ENCODE measurements at places on chromosomes 7 and 10.

- no peak for DNase-seq
Measured at GRCh38 chr7:128908750-128909624, 1.5 kb downstream of the KCP start.

GRCh38 chr7:38066391-38066790 is 111.7 kb upstream of the STARD3NL start:
- no peak for DNase-seq

DNA sequence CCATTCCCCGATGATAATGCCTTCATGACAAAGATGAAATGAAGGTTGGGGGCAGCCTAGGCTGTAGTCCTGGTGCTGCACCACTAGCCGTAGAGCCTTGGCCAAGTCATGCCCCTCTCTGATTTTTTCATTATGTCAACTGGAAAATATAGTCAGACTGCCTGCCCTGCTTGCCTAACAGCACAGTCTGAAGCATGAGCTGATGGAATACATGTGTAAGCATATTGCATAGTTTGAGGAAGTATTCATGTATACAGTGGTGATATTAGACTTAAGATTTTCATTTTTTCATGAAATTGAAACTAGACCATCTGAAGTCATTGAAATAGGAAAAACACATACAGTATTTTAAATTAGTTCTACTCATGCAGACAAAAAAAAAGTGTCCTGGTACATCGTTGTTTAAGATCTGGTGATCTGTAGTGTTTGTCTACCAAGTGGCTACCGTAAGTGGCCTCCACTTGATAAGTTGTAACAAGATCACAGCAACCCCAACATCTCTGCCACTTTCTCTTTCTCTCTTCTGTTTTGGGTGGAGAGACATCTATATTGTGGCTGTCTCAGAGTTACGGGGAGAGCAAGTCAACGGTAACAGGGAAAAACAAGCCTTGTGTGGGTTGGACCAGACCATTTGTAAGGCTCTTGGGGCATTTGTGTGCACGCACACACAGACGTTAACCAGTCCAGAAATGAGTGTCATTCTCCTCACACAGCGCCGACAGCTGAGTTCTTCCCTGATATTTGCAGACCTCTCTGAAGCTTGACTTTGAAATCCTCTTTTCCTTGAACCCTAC is 716.6 kb upstream of the GALNT17 start:
- DNase-seq = peak; percentile 40

- DNase-seq = no peak
Measured at GRCh38 chr10:43372765-43373361, 1.4 kb downstream of the FXYD4 start.

- DNase-seq = no peak
Measured at GRCh38 chr10:20302033-20302432, 485.8 kb downstream of the PLXDC2 start.

DNA sequence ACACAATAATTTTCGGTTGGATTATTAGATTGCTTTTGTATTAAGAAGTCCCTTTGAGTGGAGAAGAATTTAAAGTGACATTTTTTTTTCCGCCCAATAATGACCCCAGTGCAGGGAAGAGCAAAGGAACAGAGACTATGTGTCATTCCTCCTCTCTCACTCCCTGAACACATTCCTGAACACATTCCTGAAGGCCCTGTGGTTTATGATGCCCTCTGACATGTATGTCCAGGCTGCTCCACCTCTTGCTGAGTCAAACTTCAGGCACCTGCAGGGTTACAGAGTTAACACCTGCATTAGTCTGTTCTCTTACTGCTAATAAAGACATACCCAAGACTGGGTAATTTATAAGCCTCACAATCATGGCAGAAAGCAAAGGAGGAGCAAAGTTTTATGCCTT is 704.0 kb upstream of the LRRN3 start:
- no peak for DNase-seq

DNA sequence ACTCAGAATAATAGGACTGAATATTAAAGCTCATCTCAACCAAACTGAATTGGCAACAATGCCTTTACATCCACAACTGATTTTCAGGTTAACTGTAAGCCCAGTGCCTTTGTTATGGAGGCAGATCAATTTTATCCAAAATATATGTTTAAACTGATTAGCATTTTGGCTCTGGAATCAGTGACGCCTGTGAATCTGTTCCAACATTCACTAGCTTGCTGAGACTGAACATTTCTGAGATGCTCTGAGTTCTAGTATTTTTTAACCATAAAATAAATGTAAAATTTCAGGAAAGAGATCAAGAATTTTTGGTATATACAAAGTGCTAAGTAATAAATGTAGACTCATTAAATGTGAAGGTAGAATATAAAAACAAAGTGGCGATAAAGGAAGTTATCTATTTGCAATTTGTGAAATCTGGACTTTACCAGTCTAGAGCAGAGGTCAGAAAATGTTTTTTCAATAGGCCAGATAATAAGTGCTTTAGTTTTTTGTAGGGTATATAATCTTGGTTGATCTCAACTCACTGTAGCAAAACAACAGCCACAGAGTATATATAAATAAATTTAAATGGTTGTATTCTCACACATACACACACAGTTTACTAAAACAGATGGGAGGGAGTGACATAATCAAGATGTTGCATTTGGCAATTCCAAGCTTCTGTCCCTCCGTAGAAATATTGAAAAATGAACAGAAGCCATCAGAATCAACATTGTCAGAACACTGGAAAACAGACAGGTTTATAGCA is 560.3 kb downstream of the ZWINT start:
- DNase-seq = no peak

DNA sequence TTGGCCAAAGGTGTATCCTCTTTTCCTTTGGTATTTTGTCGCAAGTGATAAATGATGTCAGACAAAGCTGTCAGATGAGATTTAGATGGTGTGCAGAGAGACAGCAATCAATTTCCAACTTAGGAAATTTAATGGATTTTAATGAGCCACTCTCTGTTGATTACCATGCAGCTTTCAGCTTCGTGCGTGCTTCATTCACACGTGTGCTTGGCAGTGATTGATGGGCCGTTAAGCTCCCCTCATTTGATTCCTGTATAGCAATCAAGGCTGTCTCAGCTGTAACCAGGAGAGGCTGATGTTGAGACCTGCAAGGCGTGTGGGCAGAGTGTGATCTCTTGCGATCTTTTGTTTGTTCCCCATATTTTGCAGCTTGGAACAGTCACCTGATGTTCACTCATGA is 439.6 kb downstream of the CALN1 start:
- no peak for DNase-seq

DNA sequence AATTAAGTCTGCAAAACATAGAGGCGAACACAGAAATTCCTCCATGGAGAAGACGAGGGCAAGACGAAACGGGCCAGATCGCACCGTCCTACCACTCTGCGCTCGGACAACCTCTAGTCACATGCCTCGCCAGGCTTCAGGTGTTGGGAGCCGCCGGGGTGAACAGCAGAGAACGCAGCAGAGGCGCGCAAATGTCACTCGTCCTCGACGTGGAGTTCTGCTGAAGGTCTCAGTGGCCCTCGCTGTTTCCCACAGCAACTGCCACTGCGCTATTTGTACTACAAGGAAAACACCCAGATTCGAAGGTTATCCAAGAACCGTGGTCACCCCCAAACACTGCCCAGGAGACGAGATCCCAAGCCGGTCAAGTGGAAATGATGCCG is 9.2 kb downstream of the CTBP2 start:
- no peak for DNase-seq

DNA sequence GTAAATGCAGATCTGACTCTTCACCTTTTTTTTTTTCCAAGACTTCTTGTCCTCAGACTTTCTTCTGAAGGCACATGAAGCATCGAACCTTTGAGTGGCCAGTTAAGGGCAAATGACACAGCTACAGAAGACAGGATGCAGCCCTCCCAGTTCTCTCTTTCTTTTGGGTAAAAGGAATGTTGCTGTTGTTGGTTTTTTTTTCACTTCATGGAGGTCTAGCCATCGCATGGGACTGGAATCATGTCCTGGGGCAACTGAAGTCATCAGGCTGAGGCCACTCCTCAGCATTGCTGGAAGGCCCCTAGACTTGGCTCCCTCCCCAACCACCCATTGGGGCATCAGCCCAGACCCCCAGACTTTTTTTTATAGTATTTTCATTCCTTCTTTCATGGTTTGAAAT is 896.5 kb downstream of the SORCS1 start:
- no peak for DNase-seq

DNA sequence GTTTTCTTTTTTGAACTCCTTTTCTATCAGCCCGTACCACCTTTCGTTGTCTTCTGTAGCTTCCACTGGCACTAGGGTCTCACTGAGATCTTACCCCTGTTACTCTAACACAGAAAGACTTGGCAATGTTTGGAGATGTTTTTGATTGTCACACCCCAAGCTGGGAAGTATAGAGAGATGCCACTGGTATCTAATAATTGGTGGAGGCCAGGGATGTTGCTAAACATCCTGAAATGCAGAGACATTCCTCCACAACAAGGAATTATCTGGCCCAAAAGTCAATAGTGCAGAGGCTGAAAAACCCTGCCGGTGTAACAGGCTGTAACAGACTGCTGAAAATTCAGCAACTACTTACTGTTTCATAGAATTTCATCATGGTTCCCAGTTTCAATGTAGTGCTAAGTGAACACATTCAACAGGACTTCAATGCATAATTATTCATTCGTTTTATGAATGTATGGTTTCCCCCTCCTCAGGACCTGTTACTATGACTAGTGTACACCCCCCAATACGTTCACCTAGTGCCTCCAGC is 115.9 kb downstream of the TRIM24 start:
- no peak for DNase-seq

DNA sequence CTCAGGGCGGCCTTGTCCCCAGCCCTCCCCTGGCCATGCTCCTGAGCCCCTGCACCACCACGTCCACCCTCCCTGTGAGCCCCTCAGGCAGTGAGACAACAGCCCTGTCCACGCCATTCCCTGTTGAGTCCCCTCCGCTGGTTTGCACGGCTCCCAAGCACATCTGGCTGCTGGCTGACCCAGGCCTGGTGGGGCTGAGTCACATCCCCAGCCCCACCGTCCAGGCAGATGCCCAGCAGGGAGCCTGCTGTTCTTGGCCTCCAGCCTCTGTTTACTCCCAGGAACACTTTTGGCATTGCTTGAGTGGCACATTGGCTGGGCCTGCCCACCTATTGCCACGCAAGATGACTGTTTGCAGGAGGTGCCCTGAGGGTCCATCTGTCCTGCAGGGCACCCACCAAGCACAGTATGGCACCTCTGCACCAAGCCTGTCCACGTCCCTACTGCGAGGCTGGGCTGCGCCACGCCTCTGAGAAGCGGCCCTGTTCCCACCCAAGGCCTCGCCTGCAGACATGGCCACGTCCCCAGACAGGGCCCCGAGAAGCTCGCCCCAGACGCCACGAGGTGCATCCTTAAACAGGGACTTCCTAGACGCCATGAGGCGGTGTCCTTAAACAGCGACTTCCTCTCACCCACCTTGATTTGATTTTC is 48.4 kb upstream of the INPP5A start:
- no peak for DNase-seq

- no peak for DNase-seq
Measured at GRCh38 chr7:158907390-158907789, 51.0 kb downstream of the DYNC2I1 start.

DNA sequence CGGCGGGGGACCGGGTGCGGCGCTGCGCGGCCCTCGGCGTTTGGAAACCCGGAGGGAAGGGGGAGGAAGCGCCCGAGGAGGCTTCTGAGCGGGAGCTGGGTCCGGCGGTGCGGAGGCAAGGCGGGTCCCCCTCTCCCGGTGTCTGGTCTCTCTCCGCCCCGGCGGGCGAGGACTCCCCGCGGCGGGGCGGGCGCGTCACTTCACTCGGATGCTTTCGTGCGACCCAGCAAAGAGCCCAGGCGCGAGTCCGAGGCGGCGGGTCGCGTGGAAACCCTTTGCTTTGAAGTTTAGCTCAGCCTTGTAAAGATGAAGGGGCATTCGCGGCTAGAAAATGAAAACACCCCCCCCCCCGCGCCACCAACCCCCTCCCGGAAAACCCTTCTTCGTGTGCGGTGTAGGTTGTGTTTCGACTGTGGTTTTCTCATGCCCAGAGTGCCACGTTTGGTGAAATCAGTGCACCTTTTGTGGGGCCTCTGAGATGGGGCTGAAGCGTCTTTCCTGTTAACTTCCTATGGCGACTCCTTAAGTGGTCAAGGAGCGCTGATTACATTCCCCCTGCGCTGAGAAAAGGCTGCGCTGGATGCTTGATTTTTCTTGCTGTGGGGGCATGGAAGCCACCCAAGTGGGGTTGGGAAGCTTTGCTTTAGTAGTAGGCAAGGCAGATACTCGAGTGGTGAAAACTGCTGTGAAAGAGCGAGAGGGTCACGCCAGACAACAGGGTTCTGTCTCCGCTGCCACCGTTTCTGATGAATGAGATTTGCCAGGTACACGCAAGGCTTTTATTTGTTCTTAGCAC is 876 bp downstream of the GNAI1 start:
- DNase-seq = peak; percentile 34

DNA sequence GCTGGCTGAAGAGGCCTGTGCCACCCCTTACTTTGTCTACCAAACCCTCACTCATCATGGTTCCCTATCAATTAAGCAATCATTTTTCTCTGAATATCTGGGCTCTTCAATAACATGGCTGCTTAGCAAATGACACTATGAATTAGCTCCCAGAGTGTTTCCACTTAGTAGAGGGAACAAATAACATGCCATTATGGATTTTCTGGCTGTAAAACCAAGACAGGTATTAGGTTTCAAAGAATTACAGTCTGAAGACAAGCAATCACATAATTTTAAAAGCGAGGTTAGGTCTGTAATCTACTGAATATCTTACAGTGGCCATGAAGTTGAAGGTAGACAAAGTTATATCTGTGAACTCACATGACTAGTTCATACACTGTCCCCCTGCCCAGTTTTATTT is 220.8 kb upstream of the PHYHIPL start:
- DNase-seq = no peak

DNA sequence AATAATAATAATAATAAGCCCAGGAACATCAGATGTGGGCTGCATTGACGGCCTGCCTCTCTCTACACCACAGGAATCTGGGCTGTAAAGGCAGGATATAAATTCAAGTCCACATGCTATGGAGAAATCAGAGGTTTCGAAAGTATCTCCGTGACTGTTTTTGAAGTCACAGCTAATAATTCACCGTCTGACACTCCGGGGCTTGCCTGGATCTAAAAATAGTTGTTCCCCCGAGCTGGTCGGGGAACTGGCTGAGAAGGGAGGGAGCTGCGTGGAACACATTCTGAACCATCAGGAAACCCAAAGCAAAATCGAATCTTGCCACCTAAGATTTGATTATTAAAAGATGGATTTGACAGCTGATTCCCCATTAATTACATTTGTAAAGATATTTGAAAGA is 35.4 kb downstream of the KLF6 start:
- peak; percentile 40 for DNase-seq

Data from GM13976 (cell line).